Dermis lymphatic vessel endothelial cell (primary cell): ENCODE measurements at places on chromosomes 1 and 21. TPM values are rescaled to one million over a fixed set of nuclear protein-coding genes. Genes with fewer than 3 reads are reported as not detected.

GUCA2B gene
- total RNA-seq: not detected in 2 replicates

CYYR1 gene
- total RNA-seq: 5.4 and 6.9 TPM in 2 replicates

SNAPIN gene
- 56.7 and 68.2 TPM in 2 replicates for total RNA-seq

IL6R gene
- 12.4 and 15.9 TPM in 2 replicates for total RNA-seq

DDX59 gene
- total RNA-seq: 15.0 and 19.1 TPM in 2 replicates

PRDM16 gene
- 0.11 TPM in 1 of 2 replicates, not detected in the other for total RNA-seq
